ENCODE measurements at places on chromosomes 6 and 20.

GRCh38 chr6:149372062-149372461 is 28.0 kb upstream of the SUMO4 start:
- no peak for DNase-seq

DNA sequence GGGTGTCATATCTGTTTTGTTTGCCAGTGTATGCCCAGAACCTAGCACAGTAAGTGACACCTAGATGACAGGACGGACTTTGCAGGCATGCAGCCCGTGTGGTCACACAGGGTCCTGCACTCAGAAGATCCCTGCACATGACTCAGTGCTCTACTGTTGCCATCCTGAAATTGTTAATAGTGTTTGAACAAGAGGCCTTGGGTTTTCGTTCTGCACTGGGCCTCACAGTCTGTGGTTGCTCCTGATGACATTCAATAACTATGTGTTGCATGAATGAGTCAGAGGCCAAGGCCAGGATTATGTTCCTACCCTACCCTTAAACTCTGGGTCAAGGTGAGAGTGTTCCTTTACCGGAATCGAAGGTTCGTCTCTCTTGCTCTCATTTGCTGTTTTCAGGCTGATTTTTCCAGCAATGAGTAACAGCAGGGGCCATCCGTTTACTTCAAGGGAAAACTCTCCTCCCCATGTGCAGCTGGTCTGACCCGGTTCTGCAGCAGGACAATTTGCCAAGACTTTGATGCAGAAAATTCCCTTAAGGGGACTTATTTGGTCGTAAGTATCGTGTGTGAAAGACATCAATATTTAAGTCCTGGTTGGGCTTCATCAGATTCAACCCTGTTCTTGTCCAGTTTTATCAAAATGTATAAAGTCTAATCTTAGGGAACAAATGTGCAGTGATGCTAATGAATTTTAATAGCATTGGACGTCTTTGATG is 13.0 kb upstream of the PFDN4 start:
- DNase-seq = no peak

GRCh38 chr6:105024803-105025202 is 67.9 kb downstream of the LIN28B start:
- DNase-seq = no peak

- DNase-seq = no peak
Observed at GRCh38 chr6:8627085-8627861, 191.9 kb upstream of the SLC35B3 start.

- no peak for DNase-seq
Observed at GRCh38 chr6:167481307-167481926, 156.5 kb downstream of the TTLL2 start.

DNA sequence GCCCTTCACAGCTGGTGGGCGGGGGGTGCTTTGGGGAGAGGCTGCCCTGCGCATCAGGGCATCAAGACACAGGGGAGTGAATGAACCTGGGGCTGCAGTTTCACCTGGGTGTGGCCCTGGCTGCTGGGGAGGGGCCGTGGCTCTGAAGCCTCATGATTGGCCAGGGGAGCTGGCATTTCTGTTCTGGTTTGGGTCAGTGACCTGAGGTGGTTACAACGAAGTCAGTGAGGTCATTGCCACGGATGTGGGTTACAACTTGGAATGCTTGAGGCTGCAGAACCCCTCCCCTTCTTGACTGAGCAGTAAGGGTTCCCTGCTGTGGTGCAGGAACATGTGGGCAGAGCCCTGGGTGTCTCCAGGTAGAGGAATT is 3.0 kb downstream of the TCEA2 start:
- DNase-seq = no peak

GRCh38 chr6:150906641-150907326 is 41.3 kb downstream of the MTHFD1L start:
- no peak for DNase-seq

DNA sequence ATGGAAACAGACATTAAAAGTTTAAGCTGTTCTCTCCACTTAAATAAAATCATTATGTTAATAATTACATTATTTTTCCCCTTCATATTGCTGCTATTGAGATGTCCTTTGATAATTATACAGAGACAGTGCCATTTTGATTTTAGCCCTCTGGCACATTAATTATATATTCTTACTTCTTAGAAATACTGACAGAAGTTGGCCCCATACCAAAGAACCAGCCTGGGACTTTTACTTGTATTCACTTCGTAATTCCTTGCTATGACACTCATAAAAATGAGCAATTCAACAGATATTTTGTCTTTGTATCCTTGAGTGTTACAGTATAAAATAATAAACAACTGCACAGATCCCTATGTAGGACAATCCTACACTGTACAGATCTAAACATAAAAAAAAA is 743.7 kb downstream of the TBC1D32 start:
- DNase-seq = no peak

GRCh38 chr6:5241252-5241651 is 19.5 kb downstream of the LYRM4 start:
- no peak for DNase-seq

- no peak for DNase-seq
Observed at GRCh38 chr6:112359863-112360262, 12.7 kb downstream of the RFPL4B start.

- no peak for DNase-seq
Observed at GRCh38 chr20:50982363-50982762, 23.7 kb downstream of the MOCS3 start.

- no peak for DNase-seq
Observed at GRCh38 chr6:130409418-130410100, 43.7 kb downstream of the TMEM200A start.

DNA sequence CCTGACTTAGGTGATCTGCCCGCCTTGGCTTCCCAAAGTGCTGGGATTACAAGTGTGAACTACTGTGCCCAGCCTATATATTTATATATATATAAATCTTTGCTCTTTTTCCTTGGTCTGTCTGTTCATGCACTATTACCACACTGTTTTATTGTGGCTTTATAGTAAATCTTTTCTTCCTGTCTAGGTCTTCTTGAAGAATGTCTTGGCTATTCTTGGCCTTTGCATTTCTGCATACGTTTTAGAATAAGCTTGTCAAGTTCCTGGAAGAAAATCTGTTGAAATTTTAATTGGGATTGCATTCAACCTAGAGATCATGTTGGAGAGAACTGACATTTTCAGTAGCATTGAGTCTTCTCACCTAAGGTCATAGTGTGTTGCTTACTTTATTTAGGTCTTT is 37.1 kb downstream of the MYO6 start:
- DNase-seq = no peak

DNA sequence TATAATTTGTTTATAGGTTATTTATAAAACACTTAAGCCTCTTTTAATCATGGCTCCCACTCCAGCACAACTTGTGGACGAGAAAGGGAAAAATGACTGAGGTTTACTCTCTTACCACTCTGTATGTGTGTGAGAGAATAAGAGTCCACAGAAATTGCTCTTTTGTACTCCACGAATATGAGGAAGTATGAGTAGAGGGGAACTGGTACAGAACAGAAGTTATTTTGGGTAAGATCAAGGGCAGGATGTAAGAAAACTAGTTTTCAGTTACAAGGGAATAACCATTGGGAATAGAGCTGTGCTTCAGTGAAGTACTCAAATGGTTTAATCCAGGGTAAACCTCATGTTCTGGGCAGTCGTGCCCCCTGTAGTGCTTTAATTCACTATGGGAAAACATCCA is 72.6 kb downstream of the REV3L start:
- DNase-seq = no peak

DNA sequence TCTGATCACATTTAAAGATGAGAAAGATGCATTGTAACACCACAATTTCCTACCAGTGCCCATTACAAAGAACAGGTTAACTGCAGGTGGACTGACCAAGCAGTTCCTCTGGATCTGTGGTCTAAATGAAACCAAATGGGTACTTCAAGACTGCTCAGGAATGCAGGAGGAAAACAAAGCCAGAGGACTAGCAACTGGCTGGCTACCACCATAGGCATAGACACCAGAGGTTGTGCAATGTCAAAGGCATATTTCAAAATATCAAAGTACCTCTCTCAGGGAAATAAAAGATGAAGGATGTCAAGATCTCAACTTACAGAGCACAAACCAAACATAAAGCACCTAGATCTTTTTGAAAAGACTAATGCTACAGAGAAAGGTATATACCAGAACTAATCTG is 65.5 kb downstream of the GMDS start:
- DNase-seq = no peak

- no peak for DNase-seq
Observed at GRCh38 chr6:162108041-162108440, 619.5 kb downstream of the PRKN start.

DNA sequence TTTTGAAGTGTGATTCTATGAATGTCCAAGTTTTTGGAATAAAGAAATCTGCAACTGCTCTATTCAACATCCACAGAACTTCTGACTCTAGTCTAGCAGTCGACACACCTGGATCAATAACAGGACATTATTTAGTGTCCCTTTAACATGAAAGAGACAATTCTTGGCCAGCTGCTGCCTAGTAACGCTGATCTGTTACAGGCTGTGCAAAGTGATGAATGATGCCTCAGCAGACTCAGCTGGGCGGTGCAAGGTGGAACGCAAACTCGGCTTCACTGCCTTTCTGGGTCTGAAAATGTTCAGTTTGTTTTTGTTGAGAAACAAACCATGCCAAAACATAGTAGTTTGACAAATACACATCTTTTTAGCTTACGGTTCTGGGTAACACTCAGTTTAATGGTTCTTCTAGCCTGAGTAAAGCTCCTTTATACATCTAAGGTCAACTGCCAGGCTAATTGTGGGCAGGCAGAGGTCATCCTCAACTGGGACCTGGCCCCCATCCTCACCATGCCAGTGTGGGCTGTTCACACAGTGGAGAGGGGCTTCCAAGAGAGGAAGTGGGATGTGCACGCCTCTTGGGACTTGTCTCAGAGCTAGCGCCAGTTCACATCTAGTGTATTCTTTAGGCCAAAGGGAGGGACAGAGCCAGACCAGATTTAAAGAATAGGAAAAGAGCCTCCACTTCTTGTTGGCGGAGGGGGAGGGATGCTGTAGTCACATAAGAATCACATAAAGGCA is 879.7 kb downstream of the QKI start:
- no peak for DNase-seq

GRCh38 chr20:23269954-23270353 is 80.6 kb upstream of the NXT1 start:
- DNase-seq = no peak

GRCh38 chr6:166499350-166500163 is 86.9 kb downstream of the RAMACL start:
- no peak for DNase-seq

Measured in NCI-H1092 treated with DMSO at 0.1 percent for 48 hours (cell line).